RWPE2 (cell line): ENCODE measurements at places on chromosomes 1 and 21.

- no peaks in the 10 kb centered on the region for H3K27me3 ChIP-seq
- no peaks in the 10 kb centered on the region for H3K36me3 ChIP-seq
- H3K27ac ChIP-seq = no peak overlapping the region
- DNase-seq = no peak
- H3K4me1 ChIP-seq = peaks cover 12% of the 10 kb centered on the region
Observed at GRCh38 chr1:218207194-218207593, 77.9 kb upstream of the RRP15 start.

- H3K36me3 ChIP-seq = peaks cover 45% of the 10 kb centered on the region
- no peak for DNase-seq
- H3K27ac ChIP-seq = peak overlapping the region; percentile 94
- H3K27me3 ChIP-seq = no peaks in the 10 kb centered on the region
Observed at GRCh38 chr1:159923203-159924024, 1.9 kb downstream of the TAGLN2 start.

DNA sequence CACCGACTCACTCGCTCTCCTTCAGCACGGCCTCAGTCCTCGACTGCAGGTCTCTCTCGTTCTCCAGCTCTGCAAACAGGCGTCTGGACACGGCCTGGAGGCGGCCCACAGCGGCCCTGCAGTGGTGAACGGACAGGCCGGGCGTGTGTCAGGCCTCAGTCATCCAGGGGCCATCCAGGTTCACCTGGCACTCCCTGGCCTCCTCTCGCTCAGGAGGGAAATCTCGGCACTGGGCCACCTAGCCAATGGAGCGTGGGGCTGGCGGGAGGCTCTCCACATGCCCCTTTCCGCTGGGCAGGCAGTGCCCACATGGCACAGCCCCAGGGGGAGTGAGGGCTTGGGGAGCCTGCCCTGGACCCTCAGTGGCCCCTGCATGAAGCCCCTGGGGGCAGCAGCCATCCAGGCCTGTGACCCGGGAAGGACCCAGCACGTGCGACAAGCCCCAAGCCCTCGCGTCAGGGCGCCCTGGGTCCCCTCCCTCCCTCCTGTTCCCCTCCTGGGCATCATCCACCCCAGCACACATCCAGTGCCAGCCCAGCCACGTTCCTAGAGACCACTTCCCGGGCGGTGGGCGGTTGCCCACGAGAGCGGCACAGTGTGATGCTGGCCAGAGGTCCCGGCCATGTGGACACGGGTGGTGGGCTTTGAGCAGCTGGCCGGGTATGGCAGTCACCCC, 18.1 kb downstream of the CFAP74 start:
- no peak for DNase-seq
- no peaks in the 10 kb centered on the region for H3K4me1 ChIP-seq
- no peak overlapping the region for H3K4me3 ChIP-seq
- H3K27ac ChIP-seq = no peak overlapping the region
- no peaks in the 10 kb centered on the region for H3K27me3 ChIP-seq

DNA sequence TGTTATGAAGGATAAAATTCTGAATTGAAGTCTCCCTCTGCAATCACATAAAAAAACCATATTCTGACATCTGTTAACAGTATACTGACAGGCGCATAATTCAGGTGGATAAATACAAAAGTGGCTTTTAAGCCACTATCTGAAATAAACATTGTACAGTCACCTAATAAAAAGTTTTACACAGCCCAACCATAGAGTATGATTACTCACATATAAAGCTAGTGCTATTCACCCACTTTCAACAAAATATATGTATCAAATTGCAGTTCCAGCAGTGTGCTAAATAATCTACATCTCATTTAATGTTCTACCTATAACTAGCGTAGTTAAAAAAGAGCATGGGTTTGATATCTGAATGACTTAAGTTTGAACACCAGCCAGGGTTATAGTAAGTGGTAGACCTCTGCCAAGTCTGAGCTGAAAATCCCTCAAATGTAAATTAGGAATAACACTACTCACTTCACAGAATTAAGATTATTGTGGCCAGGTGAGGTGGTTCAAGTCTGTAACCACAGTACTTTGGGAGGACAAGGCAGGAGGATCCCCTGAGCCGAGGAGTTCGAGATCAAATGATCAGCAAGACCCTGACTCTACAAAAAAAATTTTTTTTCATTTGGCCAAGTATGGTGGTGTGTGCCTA, 3.9 kb downstream of the EGLN1 start:
- H3K36me3 ChIP-seq = peaks cover 6% of the 10 kb centered on the region; the same call in 1 of the 2 replicates
- no peak for DNase-seq
- no peaks in the 10 kb centered on the region for H3K27me3 ChIP-seq
- H3K4me1 ChIP-seq = peaks cover 19% of the 10 kb centered on the region
- H3K27ac ChIP-seq = no peak overlapping the region

DNA sequence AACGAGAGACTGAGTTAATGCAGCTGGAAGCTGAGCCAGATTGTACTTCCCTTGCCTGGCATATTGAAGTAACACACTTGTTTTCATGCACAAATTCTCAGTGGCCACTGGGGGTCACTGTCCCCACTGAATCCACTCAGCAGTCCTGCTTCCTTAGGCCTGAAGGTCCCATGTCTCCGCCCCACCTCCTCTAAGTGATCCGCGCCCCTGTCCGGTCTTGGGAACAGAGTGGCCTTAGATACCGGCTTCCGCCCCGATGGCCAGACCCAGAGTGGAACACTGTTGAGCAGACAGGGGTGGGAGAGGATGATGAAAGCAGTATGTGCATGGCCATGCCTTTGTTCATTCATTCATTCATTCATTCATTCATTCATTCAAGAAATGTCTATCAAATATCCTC, 34.8 kb downstream of the CHAF1B start:
- H3K4me1 ChIP-seq = no peaks in the 10 kb centered on the region
- H3K27ac ChIP-seq = no peak overlapping the region
- DNase-seq = peak; percentile 80
- H3K4me3 ChIP-seq = no peak overlapping the region
- peaks cover 19% of the 10 kb centered on the region for H3K36me3 ChIP-seq

DNA sequence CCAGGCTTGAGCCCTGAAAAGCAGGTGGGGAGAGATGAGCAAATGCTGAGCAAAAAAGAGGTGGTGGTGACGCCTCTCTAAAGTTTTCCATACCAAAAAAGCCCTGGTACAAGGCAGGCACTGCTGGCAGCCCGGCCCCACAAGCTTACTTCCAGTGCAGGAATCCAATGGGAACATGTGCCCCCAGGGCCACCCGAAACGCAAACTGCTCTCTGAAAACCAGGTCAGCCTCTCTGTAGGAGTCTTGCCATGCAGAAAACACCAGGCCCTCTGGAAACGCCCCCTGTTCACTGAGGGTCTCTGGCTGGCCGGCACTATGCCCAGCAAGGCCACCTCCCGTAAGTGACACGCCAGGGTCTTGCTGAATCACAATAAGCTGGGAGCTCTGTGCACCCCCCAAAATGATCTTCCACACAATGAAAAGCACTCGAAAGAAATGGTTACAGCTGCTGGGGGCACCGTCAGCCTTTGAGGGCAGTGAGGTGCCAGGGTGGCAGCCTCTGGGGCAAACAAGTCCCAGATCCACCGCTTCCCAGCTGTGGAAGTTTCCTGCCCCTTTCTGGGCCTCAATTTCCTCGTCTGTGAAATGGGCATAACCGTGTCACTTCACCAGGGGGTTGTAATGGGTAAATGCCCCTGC, 170.5 kb downstream of the TOMM20 start:
- DNase-seq = no peak
- H3K4me3 ChIP-seq = no peak overlapping the region
- peak overlapping the region; percentile 37 for H3K27ac ChIP-seq
- H3K4me1 ChIP-seq = peaks cover 40% of the 10 kb centered on the region
- H3K27me3 ChIP-seq = no peaks in the 10 kb centered on the region

- peak; percentile 89 for DNase-seq
- H3K27ac ChIP-seq = peak overlapping the region; percentile 82
- H3K36me3 ChIP-seq = peaks cover 35% of the 10 kb centered on the region
Observed at GRCh38 chr21:36718951-36719501, 20.1 kb downstream of the SIM2 start.

- H3K4me3 ChIP-seq = no peak overlapping the region
- peaks cover 14% of the 10 kb centered on the region for H3K4me1 ChIP-seq
- peaks cover 27% of the 10 kb centered on the region for H3K36me3 ChIP-seq
- DNase-seq = no peak
- H3K27me3 ChIP-seq = no peaks in the 10 kb centered on the region
- H3K27ac ChIP-seq = peak overlapping the region; percentile 25
Observed at GRCh38 chr1:13605159-13605558, 21.5 kb downstream of the PDPN start.

- no peaks in the 10 kb centered on the region for H3K36me3 ChIP-seq
- DNase-seq = no peak
- no peak overlapping the region for H3K4me3 ChIP-seq
- no peaks in the 10 kb centered on the region for H3K4me1 ChIP-seq
- H3K27me3 ChIP-seq = no peaks in the 10 kb centered on the region
Observed at GRCh38 chr1:162846256-162847212, 14.4 kb downstream of the CCDC190 start.

GRCh38 chr1:9455487-9456234, 83.6 kb upstream of the SLC25A33 start:
- H3K27me3 ChIP-seq = no peaks in the 10 kb centered on the region
- H3K27ac ChIP-seq = no peak overlapping the region
- DNase-seq = no peak
- no peaks in the 10 kb centered on the region for H3K4me1 ChIP-seq

- no peaks in the 10 kb centered on the region for H3K36me3 ChIP-seq
- peaks cover 6% of the 10 kb centered on the region for H3K4me1 ChIP-seq
- DNase-seq = no peak
- no peaks in the 10 kb centered on the region for H3K27me3 ChIP-seq
- no peak overlapping the region for H3K4me3 ChIP-seq
Observed at GRCh38 chr1:8555582-8555981, 237.7 kb downstream of the SLC45A1 start.

DNA sequence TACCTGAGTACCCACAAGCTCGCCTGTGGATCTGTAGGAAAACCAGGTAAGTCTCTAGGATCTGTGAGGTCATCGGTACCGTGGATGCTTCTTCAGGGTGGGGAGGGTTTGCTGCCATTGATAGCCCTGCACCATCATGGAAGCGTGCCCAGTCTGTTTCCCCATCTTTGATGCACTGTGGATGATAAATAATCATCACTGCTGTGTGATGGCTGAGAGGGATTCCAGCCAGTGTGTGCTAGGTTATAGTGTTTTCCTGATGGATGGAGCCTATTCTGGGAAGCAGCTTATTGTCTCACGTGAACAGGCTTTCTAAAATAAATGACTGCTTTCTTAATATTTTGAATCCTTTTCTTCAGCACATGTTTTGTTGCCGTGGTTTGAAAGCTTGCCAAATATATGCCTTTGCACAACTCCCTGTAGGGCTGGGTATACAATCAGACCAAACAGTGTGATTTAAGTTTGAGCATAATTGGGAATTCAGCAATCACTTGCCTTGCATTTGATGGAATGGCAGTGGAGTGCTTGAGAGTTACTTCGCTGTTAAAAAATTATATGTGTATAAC, 113.8 kb downstream of the CAMTA1 start:
- no peak overlapping the region for H3K27ac ChIP-seq
- no peaks in the 10 kb centered on the region for H3K36me3 ChIP-seq
- no peak overlapping the region for H3K4me3 ChIP-seq
- no peaks in the 10 kb centered on the region for H3K4me1 ChIP-seq
- H3K27me3 ChIP-seq = no peaks in the 10 kb centered on the region

DNA sequence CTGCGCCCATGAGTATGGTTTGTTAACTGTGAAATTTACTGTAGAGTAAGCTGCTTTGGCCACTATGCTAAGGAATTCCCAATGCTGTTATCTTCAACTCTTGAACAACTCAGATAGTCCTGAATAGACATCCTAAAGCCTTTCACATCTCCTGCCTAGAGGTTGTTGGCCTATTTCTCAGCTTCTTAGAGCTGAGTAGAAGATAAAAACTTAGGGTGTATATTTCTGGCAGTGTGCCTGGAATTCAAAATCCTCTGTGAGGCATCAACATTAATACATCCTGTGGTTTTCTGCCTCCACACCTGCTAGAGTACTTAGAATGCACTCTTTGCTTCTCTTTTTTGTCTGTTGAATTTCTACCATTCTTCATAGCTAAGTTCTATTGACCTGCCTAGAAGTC, 45.8 kb upstream of the RC3H1 start:
- H3K4me3 ChIP-seq = no peak overlapping the region
- H3K4me1 ChIP-seq = no peaks in the 10 kb centered on the region
- no peaks in the 10 kb centered on the region for H3K36me3 ChIP-seq
- no peak for DNase-seq
- no peak overlapping the region for H3K27ac ChIP-seq

DNA sequence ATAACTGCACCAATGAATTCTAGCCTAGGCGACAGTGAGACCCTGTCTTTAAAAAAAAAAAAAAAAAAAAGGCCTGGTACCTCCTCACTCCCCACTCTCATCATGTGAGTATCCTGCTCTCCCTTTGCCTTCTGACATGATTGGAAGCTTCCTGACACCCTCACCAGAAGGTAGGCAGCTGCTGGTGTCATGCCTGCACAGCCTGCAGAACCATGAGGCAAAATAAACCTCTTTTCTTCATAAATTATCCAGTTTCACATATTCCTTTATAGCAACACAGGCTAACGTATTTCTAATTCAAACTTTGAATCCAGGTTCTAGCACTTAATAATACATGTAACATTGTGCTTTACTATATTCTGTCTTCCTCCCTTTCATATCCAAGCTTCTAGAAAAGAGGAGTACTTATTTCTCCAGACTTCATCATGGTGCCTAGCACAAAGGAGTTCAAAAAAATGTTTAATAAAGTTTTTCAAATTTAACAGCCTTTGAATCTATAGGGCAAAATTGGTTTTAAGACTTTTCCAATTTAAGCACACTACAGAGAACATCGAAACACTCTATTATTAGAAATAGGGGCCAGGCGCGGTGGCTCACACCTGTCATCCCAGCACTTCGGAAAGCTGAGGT, 5.6 kb downstream of the AHCTF1 start:
- peaks cover 34% of the 10 kb centered on the region for H3K36me3 ChIP-seq
- H3K4me3 ChIP-seq = no peak overlapping the region
- H3K27ac ChIP-seq = no peak overlapping the region
- no peaks in the 10 kb centered on the region for H3K27me3 ChIP-seq
- DNase-seq = no peak
- H3K4me1 ChIP-seq = no peaks in the 10 kb centered on the region

DNA sequence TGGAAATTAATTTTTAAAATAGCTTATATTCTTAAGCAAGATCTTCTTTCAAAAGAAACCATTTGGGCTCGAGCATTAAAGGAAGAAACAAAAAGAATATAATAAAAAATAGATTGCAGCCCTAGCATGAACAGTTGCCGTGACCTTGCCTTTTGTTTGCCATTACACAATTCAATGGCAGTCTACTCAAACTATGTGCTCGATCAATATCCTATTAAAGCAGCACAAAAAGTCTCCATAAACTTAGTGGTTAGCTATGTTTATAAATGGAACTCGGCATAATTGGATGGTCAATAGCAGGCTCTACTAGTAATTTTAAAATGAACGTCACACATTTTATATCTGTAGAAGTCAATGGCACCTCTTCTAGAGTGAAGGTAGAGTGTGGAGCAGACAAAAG, 256.5 kb downstream of the NFIA start:
- DNase-seq = no peak
- H3K4me1 ChIP-seq = peaks cover 26% of the 10 kb centered on the region
- peak overlapping the region; percentile 8 for H3K4me3 ChIP-seq
- peaks cover 3% of the 10 kb centered on the region; the same call in 1 of the 2 replicates for H3K36me3 ChIP-seq
- no peaks in the 10 kb centered on the region for H3K27me3 ChIP-seq
